Diencephalon (tissue), 1 donor: ENCODE measurements at places on chromosomes 1 and 21. TPM values are rescaled to one million over a fixed set of nuclear protein-coding genes. Genes with fewer than 3 reads are reported as not detected.

The USH2A gene
- 1.4 TPM for total RNA-seq

The ERG gene
- 2.5 TPM for total RNA-seq

The ZNF648 gene
- 1.4 TPM for total RNA-seq

The KCNE1 gene
- total RNA-seq = 0.46 TPM

The OR2L13 gene
- 5.5 TPM for total RNA-seq

The GSTM4 gene
- 9.7 TPM for total RNA-seq

The GUCA2A gene
- not detected for total RNA-seq

The CFAP74 gene
- 1.8 TPM for total RNA-seq
